ENCODE measurements at places on chromosomes 12 and 14.

DNA sequence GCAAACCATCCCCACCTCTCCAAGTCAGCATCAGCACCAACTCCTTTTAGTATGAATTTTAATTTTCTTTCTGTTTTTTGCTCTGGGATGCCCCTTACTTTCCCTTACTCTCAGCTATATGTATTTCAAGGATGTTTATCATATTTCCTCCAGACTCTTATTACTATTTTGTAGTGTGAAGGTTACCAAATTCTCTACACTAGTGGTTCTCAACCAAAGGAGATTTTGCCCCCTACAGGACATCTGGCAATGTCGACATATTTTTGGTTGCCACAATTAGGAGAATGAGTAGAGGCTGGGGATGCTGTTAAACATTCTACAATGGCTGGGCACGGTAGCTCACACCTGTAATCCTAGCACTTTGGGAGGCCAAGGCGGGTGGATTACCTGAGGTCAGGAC, 29.1 kb upstream of the SOS2 start:
- DNase-seq, result peak; percentile 38

DNA sequence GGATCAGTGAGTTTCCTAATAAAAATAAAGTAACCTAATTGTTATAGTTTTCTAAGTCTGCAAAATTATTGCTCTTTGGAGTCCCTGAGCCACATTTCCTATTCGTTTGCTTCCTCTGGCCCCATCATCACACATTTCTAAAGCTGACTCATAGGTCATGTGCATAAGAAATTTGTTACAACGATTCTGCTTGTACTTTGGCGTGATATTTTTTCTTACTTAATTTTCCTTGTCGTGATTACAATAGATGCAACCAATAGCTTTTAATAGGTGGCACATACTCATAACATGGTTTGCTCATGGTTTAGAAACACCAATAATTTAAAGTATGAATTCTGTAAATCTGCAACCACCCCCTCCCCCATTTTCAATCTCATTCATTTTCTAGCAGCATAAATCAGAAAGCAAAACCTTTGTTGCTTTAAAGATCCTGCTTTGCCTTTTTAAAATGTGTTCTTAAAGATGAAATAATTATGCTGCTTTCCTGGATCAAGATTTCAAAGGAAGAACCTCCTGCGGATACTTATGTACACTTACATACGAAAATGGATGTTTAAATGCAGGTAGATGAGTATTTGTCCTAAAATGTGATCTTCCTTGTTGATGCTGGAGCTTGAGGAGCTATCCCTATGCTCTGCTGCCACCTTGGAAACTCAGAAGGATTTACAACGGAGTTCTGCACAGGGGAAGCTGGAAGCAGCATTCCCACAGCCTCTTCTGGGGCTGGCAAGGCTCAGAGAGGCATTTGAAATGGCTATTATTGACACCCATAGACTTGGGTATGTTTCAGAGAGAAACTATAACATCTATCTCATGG, 1.7 kb upstream of the FLRT2 start:
- no peak for DNase-seq

GRCh38 chr14:104863131-104863862, 1.8 kb upstream of the CEP170B start:
- no peak for DNase-seq

DNA sequence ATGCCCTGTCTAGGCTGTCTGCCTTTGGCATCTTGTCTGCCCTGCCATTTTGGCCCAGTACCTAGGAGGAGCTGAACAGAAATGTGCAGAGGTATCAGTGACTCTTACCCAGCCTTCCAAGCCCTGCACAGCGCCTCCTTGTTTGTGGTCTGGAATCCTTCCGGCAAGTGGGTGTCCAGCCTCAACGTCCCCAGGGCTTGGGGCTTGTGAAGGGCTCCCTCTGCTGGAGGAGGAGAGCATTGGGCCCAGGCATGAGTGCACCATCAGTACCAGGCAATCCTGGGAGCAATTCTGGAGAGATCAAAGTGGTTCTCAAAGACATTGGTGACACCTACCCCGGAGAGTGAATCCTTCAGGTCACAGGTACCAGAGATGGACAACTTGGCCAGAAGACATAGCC, 2.4 kb upstream of the TCL1B start:
- DNase-seq, result no peak

DNA sequence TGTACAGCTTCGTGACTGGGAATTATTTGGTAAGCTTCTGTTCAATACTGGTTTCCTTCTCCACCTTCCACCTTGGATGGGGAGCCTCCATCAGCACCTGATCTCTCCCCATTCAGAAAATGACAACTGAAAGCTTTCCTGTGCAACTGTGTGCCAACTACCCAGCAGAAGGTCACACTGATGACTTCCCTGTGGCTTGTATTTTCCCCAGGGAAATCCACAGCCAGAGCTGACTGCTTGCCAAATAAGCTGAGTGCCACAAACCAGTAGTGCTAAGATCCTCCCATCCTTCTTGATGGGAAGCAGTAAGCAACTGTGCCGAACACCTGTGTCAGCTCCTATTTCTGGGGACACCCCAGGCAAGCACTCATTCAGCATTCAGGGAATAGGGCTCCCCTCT, 257.2 kb upstream of the SOX5 start:
- DNase-seq, result no peak

- DNase-seq, result no peak
Observed at GRCh38 chr12:96208801-96209549, 14.8 kb downstream of the ELK3 start.

DNA sequence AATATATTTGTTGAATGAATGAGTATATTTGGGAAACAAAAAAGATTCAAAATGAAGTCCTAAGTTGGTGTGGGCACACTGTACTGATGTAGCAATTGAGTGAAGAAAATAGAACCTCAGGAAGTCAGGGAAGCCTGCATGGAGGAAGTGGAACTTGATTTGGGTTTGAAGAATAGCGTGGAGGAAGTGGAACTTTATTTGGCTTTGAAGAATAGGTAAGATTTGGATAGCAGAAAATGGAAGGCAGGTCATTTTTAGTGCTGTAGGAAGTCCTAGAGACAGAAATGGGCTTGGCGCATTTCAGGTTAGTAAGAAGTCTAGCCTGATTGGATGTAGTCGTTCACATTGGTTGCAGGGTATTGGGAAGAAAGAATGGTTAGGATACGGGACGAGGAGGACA, 5.4 kb downstream of the C12orf75 start:
- no peak for DNase-seq

DNA sequence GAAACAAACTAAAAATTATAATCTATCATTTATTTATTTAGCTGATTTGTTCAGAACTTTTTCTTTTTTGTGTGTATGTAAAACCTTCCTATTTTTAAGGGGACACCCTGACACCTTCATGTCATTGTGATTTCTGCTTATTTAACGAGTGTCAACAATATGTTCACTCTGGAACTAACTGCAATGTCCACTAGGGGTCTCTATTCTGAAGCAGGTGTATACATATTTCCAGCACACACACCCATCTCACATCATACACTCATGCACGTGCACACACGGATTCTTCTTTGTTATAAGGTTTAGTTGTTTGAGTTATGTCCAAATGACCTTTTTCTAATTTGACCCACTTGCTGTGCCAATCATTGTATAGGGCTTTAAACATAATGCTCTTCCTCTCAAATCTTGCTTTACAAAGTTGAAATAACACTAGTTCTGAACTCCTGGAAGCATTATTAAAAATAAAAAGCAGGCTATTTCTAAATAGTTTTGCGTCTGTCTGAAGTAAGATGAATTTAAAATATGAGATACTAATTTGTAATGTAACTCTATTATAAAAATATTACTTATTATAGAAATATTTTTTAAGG, 15.5 kb downstream of the E2F7 start:
- DNase-seq, result peak; percentile 46

- no peak for DNase-seq
Observed at GRCh38 chr12:88951860-88952561, 371.7 kb upstream of the KITLG start.

- no peak for DNase-seq
Observed at GRCh38 chr12:64240781-64241180, 18.7 kb upstream of the KICS2 start.

DNA sequence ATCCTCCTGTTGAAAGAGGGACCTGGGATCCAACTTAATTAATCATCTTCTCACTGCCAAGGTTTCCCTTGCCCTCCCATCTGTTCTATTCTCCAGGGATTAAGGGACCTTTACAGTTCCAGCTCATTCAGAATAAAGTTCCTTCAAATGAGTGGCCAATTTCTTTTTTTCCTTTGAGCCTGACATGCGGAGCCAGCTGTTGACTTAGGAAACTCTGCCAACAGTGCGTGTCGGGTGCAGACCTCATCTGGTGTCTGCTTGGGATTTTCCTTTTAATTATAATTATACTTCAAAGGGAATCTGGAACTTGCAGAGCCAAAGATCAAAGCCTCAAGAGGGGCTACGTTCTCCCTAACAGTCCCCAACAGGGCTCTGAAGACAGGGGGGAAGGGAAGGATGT, 64.8 kb downstream of the CCDC60 start:
- no peak for DNase-seq

GRCh38 chr12:51432921-51433320, 8.3 kb downstream of the SLC4A8 start:
- DNase-seq, result no peak

DNA sequence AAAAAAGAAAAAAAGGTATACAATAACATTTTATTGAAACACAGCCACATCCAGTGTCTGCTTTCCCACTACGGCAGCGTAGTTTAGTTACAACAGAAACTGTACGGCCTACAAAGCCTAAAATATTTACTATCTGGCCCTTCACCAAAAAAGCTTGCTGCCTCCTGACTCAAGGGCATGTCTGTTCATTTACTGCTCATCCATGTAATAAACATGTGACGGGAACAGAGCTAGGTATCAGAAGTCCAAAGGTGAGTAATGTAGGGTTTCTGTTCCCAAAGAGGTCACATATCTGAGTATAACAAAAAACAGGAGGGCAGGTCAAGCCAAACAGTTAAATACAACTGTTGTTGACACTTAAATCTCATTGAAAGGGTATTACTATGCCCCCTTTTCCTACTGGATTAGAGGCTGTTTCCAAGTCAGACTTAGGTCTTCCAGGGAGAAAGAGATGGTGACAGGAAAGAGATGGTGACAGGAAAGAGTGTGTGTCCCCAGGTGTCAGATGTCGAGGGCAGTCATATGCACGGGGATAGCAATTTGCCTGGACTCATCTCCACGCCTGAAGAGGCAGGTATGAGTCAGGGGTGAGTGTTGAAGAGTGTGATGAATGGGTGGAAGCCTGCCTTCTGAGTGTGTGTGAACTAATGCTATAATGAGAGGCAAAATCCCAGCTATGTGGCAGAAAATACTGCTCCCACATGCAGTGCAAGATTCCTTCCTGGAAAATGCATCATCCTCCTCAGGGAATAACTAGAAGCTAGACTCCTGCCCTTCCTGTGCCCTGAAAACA, 77.7 kb downstream of the MAP3K9 start:
- no peak for DNase-seq

- no peak for DNase-seq
Observed at GRCh38 chr12:79373896-79374499, 316.8 kb downstream of the PAWR start.

DNA sequence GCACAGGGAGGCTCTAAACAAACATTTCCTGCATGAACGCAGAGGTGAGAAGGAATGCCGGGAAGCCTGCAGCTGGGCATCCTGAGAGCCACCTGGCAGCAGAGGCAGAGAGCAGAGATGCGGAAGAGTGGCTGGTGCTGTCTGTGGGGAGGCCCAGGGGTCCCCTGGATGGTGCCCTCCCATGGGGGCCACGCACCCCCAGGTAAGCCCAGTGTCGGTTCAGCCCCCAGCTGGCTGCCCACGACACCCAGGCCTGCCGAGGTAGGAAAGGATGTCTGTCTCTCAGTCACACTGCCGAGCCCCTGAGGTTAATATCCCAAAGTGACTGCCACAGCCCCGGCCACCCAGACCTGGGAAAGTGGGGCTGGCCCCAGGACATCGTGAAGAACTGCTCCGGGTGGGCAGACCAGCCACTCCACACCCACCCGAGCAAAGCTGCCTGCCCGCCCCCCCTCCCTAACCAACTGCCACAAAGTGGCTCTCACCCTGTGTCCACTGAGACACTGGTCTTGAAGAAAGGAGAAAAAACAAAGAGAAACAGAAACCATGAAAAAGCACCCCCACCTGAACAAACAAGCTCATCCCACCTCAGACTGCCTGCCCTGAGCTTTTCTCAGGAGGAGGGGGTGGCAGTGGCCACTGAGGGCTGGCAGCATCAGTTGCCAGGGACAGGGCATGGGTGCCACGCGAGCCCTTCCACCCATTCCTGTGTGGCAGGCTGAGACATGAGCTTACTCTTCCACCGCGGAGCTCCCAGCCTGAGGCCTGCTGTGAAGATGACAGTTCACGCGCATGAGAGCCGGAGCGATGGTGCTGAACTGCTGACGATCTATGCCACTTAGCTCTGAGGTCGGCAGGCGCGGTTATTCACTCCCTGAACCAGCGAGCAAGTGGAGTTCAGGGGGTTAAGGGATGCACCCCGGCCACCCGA, 40.8 kb downstream of the CCDC88C start:
- no peak for DNase-seq

- DNase-seq, result no peak
Observed at GRCh38 chr14:39232554-39233415, 930 bp upstream of the MIA2 start.

DNA sequence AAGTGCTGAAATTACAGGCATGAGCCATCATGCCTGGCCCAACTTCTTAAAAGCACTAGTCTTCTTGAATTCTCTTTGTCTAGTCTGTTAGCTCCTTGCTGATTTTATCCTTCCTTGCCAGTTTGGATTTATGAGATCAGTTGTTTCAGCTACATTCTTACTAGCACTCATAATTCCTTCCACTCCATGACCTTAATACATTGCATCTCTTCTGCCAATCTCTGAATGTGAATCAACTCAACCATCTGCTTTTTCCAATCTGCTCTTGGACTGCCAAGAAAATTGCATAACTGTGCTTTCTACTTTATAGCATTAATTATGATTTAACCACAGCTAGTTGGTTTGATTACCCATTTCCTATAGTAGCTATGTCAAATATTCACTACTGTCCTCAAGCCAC, 14.9 kb upstream of the HEATR5A start:
- no peak for DNase-seq

DNA sequence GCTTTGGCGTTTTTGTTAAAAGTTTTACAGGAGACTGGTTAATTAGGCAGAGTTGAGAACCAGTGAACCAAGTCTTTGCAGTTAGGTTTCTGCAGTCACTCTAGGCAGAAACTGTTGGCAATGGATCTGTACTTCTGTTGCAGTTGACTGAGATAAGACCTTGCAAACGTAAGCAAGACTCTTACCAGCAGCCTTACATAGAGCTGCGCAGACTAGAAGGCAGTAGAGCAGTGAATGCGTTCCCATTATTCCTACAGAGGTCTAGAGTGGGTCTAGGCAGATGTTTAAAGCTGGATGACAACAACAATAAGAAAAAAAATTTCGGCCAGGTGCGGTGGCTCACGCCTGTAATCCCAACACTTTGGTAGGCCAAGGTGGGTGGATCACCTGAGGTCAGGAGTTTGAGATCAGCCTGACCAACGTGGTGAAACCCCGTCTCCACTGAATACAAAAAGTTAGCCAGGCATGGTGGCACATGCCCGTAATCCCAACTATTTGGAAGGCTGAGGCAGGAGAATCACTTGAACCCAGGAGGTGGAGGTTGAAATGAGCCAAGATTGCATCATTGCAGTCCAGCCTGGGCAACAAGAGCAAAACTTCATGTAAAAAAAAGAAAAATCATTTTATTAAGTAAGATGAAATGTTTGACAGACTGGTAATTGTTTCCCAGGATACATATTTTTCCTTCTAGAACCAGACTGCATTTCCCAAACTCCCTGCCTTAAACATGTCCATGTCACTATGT, 12.3 kb downstream of the RNASE9 start:
- no peak for DNase-seq
